Central memory CD4-positive, alpha-beta T cell (primary cell): ENCODE measurements at places on chromosomes 12 and 14.
A peak's percentile ranks its signal among the peaks of the same experiment; 100 is the strongest.

- DNase-seq, result no peak
Measured at GRCh38 chr14:66530526-66530925, 22.6 kb downstream of the GPHN start.

GRCh38 chr12:42128327-42128726, 16.3 kb downstream of the GXYLT1 start:
- DNase-seq, result no peak

GRCh38 chr12:117466677-117467362, 105.4 kb upstream of the NOS1 start:
- no peak for DNase-seq

GRCh38 chr14:51697848-51698247, 46.1 kb downstream of the FRMD6 start:
- DNase-seq, result no peak

DNA sequence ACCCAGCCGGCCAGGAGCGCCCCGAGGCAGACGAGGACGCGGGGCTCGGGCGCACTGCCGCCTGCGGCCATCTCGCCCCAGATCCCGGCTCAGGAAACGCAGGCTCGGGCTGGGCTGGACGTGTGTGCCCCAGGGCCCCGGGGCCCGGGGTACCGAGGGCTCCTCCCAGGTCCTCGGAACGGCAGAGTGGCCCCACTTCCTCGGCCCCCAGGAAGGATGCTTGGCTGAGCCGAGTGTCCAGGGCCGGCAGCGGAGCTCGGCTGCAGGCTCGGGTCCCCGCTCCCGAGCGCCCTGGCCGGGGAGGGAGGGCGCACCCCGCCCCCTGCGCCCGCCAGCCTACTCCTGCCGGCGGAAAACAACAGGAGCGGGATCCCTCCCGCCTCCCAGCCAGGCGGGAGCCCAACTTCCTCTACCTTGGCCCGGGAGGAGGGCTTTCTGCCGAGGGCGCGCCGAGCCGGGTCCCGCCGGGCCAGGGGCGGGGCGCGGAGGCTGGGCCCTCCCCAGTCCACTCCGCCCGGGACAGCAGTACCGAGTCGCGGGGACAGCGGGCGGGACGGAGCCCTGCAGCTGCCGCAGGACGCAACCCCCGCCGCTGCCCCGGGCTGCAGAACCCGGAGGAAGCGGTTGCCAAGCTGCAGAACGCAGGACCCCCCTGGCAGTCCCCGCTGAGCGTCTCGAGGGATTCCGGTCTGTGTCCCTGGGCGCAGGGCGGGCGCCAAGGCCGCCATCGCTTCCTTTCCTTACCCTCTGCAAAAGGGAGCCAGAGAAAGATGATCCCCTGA, at the start of gene VSIG10:
Gene VSIG10 (minus strand): TSS at position 411 of the 782 bp plus-strand sequence. CDS start 340 bp downstream, at position 71.
- peak; percentile 11 for DNase-seq

- DNase-seq, result peak; percentile 13
Measured at GRCh38 chr14:60723116-60723906, 840 bp downstream of the SIX4 start.

DNA sequence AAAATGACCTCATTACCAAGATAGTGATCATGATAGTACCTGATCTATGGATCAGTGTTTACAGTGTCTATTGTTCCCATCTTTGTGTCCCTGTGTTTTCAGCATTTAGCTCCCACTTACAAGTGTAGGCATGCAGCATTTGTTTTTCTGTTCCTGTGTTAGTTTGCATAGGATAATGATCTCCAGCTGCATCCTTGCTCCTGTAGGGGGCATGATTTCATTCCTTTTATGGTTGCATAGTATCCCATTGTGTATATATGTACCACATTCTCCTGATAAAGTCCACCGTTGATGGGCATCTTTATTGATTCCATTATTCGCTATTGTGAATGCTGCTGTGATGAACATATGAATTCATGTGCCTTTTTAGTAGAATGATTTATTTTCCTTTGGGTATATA, 215.4 kb upstream of the NAV3 start:
- no peak for DNase-seq

DNA sequence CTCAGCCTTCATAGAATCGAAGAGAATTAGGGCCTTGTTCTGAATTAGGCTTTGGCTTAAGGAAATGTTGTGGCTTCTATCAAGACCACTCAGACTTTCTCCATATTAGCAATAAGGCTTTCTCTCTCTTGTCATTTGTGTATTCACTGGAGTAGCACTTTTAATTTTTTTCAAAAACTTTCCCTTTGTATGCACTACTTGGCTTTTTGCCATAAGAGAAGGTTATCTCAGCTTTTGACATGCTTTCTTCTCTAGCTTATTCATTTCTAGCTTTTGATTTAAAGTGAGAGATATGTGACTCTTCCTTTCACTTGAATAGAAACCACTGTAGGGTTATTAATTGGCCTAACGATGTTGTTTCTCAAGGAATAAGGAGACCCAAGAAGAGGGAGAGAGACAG, 244.2 kb downstream of the GPHN start:
- no peak for DNase-seq

DNA sequence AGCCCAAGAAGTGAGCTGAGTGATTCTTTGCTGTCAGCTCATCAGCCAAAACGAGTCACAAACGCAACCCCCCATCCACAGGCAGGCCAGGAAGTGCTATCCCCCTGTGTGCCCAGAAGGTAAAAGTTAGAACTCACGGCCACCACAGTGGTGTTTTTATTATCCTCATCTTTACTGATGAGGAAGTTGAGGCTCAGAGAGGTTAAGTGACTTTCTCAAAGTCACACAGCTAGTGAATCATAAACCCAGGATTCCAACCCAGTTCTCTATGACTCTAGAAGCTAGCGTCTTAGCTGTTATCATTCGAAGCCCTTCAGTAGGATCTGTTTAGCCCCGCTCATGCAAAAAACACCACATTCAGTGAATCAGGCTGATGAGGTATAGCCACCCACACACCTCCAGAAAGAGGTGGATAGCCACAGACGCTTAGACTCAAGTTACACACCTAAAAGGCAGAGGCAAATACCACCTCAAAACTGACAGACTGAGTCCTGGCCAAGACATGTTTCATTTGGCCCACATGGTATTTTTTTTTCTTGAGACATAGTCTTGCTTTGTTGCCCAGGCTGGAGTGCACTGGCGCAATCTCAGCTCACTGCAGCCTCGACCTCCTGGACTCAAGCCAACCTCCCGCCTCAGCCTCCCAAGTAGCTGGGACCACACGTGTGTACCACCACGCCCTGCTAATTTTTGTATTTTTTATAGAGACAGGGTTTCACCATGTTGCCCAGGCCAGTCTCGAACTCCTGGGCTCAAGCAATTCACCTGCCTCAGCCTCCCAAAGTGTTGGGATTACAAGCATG, 100.7 kb downstream of the SCARB1 start:
- DNase-seq, result no peak

- DNase-seq, result no peak
Measured at GRCh38 chr12:47980197-47980596, 16.8 kb downstream of the TMEM106C start.

DNA sequence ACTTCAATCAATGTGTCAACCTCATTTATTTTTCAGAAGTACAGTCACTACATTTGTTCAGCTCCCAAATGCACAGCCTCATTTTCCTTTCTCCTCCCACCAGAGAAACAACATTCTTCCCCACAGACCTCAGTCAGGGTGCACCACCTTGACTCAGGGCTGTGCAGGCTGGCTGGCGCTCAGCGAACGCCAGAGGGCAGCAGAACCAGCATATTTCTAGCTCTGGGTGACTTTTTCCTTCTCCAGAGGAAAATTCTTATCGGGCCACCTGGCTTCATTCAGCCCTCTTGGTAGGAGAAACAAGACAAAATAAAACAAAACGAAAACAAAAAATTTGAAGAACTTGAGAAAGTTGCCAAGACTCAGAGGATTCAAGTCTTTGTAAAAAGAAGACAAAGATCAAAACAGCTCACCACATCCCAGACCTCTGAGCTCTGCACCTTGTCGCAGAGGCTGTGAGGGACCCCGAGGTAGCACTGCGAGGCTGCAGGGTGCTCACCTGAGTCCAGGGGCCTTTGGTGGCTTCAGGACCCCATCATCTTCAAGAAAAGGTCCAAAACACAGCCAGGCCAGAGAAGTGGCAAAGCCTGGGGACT, 33.7 kb downstream of the PAH start:
- no peak for DNase-seq

- DNase-seq, result peak; percentile 84
Measured at GRCh38 chr12:56448860-56449621, at the start of gene TIMELESS. Gene TIMELESS (minus strand): TSS chr12:56449426. CDS start chr12:56434170, 15,256 bp downstream.

DNA sequence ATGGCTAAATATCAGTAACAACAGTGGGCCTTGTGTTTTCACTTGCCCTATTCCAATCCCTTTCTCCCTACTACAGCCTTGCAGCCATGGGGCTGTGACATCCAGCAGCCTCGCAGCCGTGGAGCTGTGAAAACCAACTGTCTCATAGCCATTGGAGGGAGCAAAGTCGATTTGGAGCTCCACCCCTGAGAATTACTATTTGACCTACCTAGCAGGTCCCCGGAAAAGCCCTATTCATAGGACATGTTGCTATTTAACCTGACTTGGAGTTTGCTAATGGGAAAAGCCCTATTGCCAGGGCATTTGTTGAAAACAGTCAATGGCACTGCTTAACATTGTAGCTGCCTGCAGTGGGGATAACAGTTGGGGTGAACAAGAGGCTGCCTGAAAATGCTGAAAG, 33.3 kb downstream of the ERG28 start:
- DNase-seq, result no peak

DNA sequence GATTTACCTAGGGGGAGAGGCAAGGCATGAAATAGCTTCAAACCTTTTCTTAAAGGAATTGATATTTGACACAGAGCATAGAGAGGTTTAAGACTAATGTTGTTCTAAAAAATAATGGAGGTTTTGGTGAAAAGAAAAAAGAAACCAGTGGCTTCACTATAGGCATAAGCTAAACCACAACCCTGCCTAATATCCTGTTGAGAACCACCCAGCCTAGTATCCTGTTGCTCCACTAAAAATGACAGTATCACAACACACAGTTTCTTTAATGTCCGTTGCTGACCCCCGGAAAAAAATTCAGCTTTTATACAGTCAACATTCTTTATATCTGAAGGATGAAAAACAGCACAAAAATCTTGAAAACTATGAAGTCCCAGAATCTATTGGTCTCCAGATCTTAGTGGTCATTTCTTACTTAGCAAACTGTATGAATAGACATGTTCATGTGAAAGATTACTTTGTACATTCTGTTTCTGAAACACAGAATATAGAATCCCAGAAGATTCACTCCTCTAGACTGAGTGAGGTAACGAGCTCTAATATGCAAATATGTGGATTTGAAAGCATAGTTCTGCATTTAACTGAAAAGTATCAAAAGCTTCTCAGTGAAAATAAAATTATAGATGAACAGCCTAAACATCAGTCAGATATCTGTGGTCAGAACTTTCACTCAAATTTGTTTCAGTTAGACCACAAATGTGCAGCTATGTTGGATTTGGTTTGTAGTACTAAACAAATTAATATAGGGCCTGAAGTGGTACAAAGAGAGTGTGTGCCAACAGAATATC, 40.5 kb downstream of the GALC start:
- DNase-seq, result peak; percentile 31
